Spleen (tissue), 13 donors: ENCODE measurements at places on chromosomes 16 and 17.

DNA sequence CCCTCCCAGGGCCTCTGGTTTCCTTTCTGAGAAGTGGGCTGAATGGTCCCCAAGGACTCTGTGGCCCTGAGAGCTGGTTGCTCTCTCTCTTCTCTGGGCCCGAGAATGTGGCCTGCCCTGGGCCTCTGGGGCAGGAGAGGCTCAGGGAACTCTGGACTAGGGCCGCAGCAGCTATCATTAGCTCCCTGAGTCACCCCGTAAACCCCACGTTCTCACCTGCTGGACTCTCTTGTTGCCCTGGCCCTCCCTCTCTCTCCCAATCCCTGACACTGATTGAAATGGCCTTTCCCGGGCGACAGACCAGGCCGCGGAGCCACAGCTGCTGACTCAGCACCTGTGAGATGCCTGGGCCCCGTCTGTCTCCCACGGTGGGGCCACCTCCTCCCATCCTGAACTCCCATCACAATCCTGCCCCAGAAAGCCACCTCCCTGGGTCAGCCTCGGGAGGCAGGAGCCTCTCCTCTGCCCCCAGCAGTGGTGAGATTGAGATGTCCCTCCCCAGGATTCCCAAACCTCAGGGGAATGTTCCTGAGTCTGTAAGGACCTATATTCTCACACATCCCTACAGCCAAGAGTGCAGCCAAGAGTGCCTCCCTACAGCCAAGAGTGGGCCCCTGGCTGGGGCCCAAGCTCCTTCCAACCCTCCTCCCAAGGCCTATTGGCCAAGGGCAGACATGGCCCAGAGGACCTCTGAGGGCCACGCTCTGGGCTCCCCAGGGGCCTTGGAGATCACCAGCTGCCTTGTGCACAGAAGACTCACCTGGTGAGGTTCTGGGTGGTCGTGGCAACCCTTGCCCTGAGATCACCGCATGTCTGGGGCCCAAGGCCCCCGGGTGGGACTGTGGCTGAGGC lies 470 bp downstream of the TRPV3 start:
- DNase-seq = no peak

DNA sequence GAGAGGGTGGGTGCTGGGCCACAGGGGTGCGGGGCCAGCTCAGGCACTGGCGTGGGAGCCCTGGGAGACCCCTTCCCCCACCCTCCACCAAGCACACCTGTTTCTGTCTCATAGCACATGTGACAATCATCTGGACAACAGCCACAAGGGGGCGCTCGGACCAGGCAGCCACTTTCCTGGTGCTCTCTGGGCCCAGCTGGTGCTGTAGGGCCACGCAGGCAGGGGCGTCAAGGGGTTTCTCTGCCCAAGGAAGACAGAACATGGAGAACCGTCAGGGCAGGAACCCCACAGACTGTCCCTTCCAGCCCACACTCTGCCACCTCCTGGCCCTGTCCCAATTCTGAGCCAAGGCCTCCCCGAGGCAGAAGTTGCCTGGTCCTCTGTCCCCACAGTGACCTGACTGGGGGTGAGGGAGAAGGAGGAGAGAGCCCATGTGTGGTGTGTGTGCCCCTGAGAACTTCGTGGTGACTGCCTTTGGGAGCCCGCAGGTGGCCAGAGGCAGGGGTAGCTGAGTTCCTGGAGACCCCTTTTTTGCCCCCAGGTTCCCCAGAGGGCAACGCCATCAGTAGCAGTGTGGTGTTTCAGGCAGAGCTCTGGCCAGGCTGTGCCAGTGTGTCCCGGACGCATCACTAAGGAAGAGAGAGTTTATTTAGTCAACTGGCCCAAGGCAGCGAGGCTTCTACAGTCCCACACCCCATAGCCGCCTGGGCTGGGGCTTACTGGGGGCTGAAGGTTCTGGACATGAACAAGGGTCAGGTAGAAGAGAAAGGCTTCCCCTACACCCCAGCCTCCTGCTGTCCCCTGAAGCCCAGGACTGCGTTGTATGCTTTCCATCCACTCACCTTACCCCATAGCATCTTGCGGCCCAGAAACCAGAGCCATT lies 3.1 kb upstream of the SETD6 start:
- peak; percentile 93 for DNase-seq

DNA sequence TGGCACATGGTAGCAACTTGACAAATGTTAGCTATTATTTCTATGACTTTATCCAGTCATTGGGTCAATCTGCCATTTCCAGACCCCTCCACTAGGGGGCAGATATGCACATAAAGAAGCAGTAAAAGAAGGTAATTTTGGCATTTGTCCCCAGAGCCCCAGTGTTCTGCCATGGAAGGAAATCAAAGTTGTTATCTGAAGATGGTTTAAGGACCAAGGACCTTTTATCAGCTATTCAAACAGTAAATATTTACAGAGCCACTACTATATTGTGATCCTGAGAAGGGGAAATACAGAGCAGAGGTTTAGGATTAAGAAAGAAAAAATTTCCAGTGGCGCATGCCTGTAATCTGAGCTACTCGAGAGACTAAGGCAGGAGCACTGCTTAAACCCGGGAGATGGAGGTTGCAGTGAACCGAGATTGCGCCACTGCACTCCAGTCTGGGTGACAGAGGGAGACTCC lies 20.0 kb downstream of the TRAF4 start:
- no peak for DNase-seq

- no peak for DNase-seq
These were observed 833.6 kb upstream of the SOX9 start for GRCh38 chr17:71287071-71287823.

- DNase-seq = peak; percentile 44
These were observed 9.3 kb downstream of the JPT1 start for GRCh38 chr17:75144816-75145512.

DNA sequence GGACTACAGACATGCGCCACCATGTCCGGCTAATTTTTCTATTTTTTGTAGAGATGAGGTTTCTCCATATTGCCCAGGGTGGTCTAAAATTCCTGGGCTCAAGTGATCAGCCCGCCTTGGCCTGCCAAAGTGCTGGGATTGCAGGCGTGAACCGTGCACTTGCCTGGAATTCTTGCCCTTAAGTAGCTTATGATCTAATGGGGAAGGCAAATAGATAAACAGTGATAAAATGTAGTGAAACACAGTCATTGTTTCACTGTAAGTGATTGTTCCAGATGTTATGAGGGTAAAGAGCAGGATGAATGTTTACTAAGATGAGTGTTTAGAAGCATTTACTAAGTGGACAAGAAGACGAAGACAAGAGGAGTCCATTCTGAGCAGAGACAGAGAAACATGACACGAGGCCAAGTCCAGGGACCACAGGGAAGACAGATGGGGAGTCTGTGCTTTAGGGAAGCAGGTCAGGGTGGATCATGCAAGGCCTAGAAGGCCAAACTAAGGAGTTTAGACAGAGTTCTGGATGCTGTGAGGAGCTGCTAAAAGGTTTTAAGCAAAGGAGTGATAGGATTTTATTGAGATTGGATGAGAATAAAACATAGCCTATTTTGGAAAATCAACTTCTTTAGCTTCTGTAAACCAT lies 36.9 kb downstream of the YPEL2 start:
- no peak for DNase-seq

DNA sequence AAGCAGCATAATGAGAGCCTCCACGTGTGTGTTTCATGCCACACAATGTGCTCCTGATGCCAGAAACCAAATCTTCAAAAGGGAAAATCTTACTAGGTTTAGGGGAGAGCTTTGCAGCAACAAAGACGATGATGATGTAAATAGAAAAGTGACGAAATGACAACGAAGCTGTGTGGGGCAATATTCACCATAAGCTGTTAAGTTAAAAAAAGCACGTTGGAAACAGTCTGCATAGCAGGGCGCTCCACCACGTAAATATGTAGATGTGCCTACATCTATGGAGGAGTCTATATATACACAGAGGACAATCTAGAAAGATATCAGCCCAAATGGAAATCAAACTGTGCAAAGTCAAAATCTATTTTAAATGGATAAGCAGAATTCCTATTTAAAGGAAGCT lies 61.0 kb downstream of the RPH3AL start:
- DNase-seq = no peak

- peak; percentile 76 for DNase-seq
These were observed 52.3 kb downstream of the TNRC6C start for GRCh38 chr17:78010759-78011158.
